ENCODE measurements at places on chromosomes 11 and 22.

- DNase-seq: no peak
Measured at GRCh38 chr22:21446128-21446826, 20.9 kb upstream of the TMEM191C start.

DNA sequence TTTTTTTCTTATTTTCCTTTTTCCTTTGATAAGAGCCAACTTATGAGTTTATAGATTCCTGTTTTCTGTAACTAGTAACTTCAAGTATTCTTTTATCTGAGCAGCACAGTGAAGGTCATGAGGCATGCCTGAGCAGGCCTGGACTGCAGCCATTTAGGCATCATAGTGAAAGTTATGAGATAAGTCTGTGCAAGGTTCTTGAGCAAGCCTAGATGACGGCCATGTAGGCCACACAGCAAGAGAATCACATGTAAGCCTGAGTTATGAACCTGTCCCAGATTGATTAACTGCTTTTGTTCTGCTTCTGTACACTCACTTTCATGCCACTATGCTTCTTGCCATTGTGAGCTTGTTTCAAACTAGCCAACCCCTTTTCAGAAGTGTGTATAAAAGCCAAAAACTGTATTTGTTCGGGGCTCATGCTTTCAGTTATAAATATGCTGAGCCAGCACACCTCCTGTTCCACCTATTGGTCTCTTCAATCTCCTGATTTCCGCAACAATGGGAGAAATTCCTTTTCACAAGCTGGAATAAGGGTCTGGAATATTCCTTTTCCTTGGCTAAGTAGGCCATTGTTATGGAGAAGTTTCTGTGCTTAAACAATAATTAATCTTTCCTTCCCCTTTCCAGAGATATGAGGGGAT, 745.7 kb downstream of the FAM181B start:
- no peak for DNase-seq

DNA sequence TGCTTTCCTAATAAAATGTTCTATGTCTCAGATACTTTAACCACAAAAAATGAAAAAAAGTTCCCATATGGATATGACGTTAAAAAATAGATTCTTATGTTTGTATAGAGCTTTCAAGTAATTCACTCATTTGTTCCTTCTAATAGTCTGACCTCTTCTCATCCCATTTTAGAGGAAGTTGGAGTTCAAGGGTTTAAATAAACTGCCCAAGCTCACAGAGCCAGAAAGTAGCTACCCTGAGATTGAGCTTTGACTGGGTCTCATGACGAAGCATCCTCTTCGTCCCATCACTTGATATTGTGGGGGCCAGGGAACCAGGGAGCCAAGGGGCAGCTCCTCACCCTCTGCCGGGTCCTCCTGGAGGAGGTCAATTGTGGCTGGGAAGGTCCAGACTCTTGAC, 116.3 kb downstream of the CCDC81 start:
- no peak for DNase-seq

DNA sequence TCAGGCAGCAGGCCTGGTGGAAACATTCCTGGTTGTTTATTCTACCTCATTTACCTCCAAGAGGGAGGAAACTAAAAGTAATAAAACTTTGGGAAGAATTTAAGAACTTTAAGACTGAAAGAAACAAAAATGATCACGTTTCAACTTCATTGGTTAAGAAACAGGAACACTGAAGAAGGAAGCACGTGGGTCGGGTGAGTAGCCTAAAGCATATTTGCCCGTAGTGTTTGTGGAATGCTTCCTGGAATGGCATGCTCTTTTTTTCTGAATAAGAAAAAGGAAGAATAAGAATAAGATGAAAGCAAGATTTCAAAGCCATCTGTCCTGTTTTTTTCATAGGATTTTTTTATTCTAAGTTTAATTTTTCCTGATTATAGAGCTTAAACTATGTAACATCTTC, 83.1 kb downstream of the WNT11 start:
- no peak for DNase-seq

DNA sequence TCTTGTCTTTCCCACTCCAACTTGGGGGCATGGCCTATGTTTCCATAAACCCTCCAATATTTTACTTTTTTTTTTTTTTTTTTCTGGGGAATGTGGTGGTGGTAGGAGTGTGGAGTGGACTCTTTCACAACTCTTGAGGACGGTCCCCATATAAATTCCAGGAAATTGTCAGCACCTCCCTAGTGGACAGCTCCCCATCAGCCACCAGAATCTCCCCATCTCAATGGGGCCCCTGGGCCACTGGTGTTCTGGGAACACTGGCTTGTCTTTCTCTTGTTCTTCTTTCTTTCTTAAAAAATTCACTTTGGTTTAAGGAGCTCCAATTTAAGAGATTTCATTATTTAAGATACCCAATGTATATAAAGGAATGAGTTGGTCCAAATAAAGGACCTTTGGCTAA, 74.1 kb downstream of the ADM start:
- DNase-seq: no peak

DNA sequence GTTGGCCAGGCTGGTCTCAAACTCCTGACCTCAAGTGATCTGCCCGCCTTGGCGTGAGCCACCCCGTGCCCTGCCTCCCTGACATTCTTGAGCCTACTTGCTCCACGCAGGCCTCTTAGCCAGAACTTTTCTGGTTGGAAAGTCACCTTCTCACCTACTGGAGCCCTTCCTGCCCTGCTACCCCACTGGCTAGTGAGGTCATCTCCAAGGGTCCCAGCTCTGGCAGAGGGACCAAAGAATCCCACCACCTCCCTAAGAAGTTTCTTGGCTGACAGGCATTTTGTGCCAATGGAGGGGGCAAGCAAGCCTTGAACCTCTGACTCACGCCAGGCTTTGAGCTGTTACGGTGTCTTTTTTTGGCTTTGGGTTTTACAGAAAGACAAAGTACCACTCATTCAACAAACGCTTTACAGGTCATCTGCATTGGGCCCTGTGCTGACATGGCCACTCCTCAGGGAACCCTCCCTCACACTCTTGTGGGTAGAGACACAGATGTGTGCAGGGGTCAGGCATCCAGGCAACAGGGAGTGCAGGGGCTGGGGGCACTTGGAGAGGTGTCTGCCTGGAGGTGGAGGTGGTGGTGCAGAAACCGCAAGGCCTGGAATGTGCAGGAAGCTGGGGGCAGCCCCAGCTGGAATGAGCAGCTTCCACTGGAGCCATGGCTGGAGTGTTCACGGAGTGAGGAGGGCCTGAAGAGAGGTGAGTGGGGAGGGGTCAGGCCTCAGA, 27.1 kb upstream of the WNT11 start:
- no peak for DNase-seq

- no peak for DNase-seq
Measured at GRCh38 chr11:75800728-75801361, 14.2 kb upstream of the UVRAG start.

DNA sequence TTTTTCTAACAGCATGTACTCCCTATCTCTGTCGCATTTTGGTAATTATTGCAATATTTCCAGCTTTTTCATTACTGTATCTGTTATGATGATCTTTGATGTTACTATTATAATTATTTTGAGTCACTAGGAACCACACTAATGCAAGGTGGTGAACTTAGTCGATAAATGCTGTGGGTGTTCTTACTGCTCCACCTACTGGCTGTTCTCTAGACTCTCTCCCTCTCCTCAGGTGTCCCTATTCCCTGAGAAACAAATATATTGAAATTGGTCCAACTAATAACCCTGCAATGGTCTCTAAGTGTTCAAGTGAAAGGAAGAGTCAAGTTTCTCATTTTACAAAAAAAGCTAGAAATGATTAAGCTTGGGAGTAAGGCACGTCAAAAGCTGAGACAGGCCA, 10.5 kb downstream of the ARL14EP start:
- DNase-seq: no peak

DNA sequence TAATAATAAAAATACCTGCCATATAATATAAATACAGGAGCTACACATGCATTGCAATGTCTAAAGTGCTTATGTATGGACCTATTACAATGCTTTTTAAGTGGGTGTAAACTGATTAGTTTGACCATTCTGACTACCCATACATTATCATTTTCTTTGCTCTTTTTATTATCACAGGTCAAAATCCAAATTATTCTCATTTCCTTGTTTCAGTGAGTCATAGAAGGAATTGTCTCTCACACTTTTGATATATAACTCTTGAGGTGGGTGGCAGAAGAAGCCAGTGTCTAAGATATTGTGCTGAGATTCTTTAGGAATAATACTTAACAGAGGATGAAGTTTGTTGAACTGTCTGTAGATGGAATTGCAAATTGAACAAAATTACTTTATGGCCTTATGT, 35.6 kb downstream of the GAS2 start:
- no peak for DNase-seq

DNA sequence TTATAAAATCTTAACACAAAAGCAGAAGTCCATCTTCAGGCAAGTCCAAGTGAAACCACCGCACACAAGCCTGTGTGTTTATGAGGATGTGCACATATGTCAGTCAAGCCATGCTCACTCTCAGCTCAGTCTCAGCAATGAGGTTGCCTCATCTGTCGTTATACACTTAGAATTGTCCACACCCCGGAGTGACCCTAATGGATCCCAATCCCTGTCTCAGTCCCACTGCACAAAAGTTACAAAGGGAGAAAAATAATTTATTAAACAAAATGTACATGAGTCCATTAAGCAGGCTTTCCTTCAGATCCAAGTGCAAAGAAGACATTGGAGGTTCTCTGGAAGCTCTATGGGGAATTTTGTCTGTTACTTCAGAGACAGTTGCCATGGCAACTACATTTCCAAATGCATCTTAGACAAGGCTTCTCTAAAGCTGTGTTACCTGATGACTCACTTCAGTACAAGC, 24.4 kb downstream of the OR8B12 start:
- DNase-seq: no peak

DNA sequence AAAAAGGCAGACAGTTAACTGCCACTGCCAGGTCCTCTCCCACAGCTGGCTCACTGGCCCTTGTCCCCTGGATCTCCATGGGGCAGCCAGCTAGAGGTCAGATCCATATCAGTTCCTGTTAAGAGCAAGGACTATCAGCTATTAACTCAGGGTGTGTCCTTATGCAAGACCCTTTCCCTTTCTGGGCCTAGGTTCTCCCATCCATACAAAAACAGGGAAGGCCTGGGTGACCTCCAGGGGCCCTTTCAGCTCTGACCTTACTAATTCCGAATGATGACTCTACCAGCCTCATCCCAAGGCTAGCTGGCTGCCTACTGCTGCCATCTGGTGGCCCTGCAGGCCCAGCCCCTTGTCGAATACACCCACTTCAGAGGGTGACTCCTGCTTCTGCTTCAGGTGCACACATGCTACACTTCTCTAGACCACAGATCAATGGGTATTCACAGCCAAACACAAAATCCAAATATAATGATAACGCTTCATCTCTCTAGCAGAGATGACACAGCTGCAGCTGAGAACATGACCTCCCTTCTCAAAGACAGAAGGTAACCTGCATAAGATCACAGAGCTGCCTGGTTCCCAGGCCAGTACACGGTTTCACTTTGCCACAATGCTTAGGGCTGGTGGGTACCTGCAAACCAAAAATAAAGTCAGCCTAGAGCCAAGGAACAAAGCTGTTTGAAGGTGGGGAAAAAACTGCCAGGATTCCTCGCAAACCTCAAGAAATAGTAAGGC, 34.1 kb downstream of the SERGEF start:
- peak; percentile 61 for DNase-seq

DNA sequence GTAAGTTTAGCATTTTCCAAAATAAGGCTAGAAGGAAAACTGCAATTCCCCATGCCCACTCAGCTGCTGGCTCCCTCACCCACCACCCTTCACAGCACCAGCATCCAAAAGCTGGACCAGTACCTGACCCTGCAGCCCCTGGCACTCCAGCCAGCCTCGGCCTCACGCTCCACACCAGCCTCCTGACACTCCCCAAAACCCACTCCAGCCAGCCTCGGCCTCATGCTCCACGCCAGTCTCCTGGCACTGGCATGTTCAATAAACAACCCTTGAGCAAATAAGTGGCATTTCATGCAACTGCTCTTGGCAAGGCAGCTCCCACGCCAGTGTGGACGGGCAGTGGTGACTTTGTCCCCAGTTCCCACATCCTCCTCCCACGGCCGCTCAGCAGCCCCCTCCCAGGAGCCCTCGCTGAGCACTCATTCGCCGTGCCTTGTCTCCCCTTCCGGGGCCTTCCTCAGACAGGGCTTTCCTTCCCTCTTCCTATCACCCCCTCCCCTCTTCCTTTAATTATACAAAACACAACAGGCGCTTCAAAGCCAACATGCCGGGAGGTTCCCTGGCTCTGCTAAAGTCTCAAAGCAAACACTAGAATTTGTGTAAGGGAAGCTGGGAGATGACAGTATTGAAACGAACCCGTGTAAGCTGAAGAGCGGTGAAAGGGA, 6.8 kb downstream of the TOLLIP start:
- no peak for DNase-seq

DNA sequence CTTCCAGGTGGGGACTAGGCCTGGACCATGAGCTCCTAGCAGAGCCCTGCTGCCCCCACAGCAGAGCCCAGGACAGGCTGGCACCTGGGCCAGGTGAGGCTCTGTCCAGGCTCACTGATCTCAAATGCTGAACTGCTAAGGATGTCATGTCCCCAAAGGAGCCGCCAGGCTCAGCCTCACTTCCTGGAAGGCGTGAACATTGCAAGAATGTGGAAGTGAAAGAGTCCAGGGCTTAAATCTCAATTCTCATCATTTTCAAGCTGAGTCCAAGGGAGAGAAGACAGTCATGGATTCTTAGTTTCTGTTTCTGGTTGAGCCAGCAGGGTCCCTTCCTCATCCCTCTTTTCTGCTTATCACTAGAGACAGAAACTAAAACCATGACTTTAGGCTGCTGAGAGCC, 5.0 kb downstream of the ASCL2 start:
- no peak for DNase-seq

GRCh38 chr11:74748211-74749126, at the start of gene RNF169:
TSS of gene RNF169 (plus strand) at chr11:74748849. CDS start at chr11:74748881, 32 bp downstream.
- peak; percentile 98 for DNase-seq

GRCh38 chr22:25202290-25202921, 2.7 kb downstream of the CRYBB3 start:
- DNase-seq: no peak

- no peak for DNase-seq
Measured at GRCh38 chr11:111829185-111829968, 42.0 kb downstream of the ALG9 start.

- DNase-seq: no peak
Measured at GRCh38 chr11:47932544-47932943, 47.8 kb upstream of the PTPRJ start.

- no peak for DNase-seq
Measured at GRCh38 chr11:34602245-34602644, 18.6 kb upstream of the EHF start.

GRCh38 chr11:26778000-26778757, 56.3 kb upstream of the SLC5A12 start:
- DNase-seq: no peak

DNA sequence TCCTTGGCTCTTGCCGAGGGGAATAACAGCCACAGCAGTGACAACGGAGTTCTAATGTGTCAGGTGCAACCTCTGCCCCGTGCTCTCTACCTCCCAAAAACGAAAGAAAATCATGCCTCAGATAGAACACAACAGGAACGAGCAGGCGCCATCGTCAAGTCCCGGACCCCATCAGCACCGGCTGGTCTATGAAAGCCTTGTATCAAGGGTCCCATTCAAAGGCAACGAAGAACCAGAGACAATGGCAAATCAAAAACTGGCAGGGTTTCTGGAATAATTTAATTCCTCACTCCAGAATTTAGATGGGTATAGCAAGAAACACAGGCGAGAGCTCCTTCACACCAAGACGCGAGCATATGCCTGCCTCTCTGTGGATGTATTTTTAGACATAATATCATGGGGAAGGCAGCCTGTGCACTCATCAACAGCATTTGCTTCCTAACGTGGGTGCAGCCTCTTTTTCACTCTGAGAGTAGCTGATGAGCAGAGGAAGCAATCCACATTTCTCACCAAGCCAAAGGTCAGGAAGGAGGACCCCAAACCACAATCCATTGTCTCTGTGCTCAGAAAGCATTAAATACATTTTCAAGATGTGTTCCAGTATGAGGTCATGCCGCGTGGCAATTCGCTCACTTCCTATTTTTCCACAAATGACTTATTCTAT, 193.4 kb upstream of the BLID start:
- DNase-seq: peak; percentile 39

- DNase-seq: no peak
Measured at GRCh38 chr11:60378354-60378753, at the start of gene MS4A7. TSS of gene MS4A7 (plus strand) at chr11:60378532. CDS start at chr11:60383142, 4,610 bp downstream.

Measured in DMS79 (cell line).